ENCODE measurements at places on chromosomes 16 and 17.
A peak's percentile ranks its signal among the peaks of the same experiment; 100 is the strongest.

- DNase-seq = peak; percentile 16
Measured at GRCh38 chr16:23691483-23692189, 12.9 kb downstream of the PLK1 start.

- DNase-seq = no peak
Measured at GRCh38 chr17:8160741-8161221, 2.0 kb downstream of the VAMP2 start.

GRCh38 chr16:29809031-29809747, 2.8 kb upstream of the PRRT2 start:
- DNase-seq = no peak

DNA sequence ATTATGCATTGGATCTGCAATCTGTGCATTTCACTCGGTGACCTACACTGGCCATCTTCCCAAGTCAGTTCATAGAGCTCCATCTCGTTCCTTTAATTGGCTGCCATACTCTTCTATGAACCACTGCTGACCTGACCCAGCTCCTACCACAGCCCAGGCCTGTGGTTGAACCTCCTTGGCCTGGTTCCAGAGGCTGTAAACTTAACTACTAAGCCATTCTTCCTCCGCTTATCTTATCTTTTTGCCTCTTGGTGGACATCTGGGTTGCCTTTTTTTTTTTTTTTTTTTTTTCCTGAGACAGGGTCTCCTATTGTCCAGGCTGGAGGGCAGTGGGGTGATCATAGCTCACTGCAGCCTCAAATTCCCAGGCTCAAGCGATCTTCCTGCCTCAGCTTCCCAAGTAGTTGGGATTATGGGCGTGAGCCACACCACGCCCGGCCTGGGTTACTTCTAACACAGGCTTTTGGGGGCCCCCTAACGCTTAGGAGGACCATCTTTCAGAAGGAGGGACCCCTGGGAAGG, 18.3 kb downstream of the COQ7 start:
- no peak for DNase-seq

GRCh38 chr16:65119901-65120401, 1.9 kb downstream of the CDH11 start:
- DNase-seq = no peak

DNA sequence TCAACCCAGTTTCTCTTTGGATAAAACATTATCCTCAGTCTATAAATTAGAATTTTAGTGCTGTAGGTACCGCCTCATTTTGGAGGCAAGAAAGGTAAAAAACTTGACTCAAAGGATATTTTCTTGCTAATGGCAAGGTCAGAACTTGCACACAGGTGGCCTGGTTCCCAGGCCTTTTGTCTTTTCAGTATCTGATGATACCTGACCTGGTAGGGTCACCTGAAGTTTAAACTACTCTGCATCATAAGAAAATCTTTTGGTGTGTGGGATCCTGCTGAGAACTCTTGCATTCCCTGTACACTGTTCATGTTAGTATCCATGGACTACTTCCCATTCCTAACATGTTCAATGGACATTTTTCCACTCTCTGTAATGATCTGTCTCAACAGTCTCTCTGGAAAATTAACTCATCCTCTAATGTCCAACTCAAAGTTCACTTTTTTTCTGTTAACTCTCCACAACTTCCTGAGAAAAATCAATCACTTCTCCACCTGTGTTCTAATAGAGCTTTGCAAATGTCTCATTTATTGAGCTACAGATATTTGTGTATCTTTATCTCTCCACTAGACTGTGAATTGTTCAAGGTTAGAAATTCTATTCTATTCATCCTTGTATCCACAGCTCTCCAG, 317.1 kb upstream of the SOX9 start:
- DNase-seq = no peak

- no peak for DNase-seq
Measured at GRCh38 chr17:49555495-49556222, 20.0 kb upstream of the NXPH3 start.

- no peak for DNase-seq
Measured at GRCh38 chr16:2715519-2715918, 4.5 kb downstream of the PRSS27 start.

DNA sequence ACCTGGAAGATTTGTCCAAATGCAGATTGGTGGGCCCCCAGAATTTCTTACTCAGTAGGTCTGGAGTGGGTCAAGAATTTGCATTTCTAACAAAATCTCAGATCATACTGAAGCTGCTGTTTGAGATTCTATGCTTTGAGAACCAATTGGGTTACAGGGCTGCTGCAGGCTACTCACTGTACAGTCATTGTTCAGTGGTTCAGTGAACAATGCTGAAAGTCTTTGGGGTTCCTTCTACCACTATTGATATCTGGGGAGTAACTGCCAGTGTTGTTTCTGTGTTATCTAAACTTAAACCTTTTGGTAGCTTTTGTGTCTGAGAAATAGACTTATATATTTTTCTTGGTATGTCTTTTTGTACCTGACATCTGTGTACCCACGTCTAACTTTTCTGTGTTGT, 187.5 kb downstream of the TANC2 start:
- DNase-seq = no peak

DNA sequence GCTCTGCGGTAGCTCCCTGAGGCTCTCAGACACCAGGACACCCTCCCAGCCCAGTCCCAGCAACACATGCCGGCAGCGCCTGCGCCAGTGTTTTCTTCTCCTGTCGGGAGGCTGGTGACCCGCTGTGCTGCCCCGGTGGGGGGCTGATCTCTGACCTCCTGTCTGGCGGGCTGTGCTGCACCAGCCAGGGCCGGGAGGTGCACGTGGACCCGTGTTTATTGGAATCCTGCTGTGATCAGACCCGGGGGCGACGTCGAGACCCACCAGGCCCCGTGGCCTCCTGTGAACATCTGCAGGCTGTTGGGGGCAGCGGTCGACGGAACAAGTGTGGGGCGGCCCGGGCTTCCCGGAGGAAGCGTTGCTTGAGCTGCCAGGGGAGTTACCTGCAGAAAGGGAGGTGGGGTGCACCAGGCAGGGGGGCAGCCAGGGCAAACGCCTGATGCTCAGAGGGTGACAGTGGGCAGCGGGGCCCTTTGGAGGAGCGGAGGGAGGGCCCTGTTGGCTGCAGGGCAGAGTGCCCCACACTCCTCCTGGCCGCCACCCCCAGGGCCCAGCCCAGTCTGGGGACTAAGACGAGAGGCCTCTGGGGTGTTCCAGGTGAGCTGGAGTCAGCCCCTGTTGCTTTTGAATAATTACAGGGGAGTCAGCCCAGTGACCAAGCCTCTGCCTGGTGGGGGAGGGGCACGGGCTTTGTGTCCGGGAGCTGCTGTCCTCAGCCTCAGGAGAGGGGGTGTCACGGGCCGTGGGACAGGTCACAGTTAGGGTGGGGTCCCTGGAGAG, 2.3 kb upstream of the SSTR5 start:
- DNase-seq = no peak

DNA sequence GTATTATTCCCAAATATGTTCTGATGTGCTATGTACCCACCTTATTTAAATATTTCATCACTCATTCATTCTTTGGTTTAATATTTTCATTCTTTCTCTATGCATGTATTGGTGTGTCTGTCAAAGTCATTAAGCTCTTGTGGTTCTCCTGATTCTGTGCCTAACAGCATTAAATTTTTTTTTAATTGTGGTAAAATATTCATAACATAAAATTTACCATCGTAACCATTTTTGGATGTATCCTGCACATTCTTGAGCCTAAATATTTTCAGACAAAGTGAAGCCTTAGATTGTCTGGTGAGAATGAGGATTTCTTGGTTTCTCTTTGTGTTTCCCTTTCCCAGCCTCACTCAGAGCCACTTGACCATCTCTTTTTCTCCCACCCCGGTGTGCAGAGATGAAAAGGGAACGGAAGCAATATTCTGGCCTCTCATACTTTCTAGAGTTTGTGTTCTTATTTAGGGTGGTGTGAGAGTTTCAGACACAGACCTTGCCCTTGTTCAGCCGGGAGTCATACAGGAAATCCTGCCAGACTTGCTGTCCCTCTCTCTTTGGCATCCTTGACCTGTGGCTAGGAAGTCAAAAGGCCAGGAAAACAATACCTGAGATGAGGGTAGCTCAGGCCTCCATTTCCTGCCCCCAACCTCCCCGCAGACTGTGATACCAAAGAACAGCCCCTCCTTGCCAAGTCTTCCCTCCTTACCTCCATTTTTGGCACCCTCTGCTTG, 4.9 kb downstream of the CCL5 start:
- DNase-seq = no peak

- DNase-seq = no peak
Measured at GRCh38 chr16:30525844-30526136, 576 bp downstream of the ZNF768 start.

DNA sequence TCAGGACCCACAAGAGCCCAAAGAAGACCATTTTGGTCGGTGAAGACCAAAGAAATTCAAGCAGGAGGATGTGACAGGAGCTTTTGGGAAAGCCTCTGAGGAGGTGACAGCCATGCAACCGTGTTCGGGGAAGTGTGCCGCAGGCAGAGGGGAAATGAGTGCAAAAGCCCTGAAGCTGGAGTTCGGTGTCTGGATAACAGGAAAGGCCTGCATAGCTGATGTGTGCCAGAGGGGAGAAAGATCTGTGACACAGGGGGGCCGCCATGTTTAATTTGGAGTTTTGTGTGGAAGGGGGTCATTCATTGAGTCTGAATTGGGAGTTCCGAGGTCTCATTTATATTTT, 870 bp upstream of the ZC3H7A start:
- DNase-seq = no peak

DNA sequence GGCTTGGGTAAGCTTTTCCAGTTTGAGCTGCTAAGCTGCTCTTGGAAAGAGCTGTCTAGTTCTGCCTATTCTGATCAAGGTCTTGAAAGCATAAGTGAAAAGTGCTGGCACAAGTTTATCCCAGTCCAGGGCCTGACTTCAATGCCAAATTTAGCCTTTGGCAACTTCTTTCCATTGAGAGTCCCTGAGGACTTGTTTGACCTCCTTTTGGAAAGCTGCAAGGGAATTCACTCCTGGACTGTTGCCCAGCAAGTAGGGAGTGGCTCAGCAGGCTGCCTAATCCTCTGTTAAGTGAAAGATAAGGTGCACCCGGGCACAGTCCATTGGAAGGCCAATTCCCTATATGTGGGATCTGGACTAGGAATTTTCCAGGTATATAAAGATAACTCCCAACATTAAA, 16.0 kb upstream of the TANC2 start:
- DNase-seq = no peak

- no peak for DNase-seq
Measured at GRCh38 chr16:83143788-83144187, 517.0 kb downstream of the CDH13 start.

DNA sequence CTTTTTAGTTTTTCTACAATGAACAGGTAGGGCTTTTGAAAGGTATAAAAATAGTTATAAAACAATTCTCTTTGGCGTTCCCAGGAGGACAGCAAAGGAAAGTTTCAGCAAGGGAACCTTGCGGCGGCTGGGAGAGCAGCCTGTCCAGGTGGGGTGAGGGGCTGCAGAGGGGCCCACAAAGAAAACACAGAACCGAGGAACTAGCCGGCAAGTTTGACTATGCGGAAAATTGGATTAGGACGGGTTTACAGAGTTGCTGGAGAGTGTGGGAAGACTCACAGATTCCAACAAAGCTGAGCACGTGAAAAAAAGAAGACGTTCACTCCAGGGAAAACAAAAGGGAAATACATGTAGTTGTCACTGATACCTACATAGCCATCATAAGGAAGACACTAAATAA, 40.2 kb upstream of the METTL16 start:
- DNase-seq = no peak

- no peak for DNase-seq
Measured at GRCh38 chr16:78571898-78572358, 472.5 kb downstream of the WWOX start.
